ENCODE measurements at places on chromosomes 4 and X. TPM values are rescaled to one million over a fixed set of nuclear protein-coding genes. Genes with fewer than 3 reads are reported as not detected.

- DNase-seq = no peak
Observed at GRCh38 chr4:157502656-157503055, 282.1 kb downstream of the GRIA2 start.

DNA sequence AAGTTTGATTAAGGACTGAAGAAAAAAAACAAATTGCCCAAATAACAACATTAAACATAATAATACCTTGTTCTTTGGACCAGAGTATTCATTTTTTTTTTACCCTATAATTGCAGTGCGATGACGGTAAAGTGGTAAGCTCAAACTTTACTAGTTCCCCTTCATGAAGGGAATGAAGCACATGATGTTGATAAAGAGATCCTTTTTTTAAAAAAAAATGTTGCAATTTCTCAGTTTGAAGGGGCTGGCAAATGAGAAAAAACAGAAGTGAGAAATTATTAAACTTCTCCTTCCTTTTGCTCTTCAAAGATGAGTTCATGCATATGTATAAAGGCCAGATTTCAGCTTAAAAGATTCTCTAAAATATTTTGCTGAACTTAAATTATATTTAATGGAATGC is 231.7 kb downstream of the C4orf33 start:
- no peak for DNase-seq

- DNase-seq = no peak
Observed at GRCh38 chr4:86032476-86033022, 327.3 kb downstream of the MAPK10 start.

DNA sequence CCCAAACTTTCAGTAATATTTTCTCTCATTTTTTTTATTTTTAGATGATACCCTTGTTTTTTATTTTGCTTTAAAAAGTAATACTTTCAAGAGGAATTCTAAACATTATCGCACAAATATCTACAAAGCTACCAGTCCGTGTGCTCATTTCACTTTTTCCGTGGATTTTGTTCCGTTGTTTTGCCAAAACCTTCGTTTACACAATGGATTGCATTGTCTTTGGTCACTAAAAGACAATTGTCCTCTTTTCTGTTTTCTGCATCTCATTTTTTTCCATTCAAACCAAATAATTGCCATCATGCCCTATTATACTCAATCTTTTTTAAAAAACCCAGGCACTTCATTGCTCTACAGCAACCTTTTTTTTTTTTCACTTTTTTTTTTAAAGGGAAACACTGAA is 214.9 kb downstream of the CXXC4 start:
- DNase-seq = no peak

DNA sequence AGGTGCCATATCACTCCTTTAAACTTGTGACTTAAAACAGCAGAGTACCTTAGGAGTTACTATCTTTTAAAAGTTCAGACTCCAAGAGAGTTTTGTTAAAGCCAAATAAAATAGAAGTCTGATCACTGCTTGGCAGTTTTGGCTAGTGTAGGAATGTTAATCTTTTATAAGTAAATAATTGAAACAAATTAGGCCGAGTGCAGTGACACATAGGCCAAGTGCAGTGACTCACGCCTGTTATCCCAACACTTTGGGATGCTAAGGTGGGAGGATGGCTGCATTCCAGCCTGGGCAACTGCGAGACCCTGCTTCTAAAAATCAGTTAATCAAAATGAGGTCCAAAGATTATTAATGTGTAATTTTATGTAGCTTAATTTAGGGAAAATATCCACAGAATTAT is 37.2 kb downstream of the WDR44 start:
- no peak for DNase-seq

GRCh38 chrX:2503591-2504500 is 3.1 kb upstream of the DHRSX start:
- no peak for DNase-seq

DNA sequence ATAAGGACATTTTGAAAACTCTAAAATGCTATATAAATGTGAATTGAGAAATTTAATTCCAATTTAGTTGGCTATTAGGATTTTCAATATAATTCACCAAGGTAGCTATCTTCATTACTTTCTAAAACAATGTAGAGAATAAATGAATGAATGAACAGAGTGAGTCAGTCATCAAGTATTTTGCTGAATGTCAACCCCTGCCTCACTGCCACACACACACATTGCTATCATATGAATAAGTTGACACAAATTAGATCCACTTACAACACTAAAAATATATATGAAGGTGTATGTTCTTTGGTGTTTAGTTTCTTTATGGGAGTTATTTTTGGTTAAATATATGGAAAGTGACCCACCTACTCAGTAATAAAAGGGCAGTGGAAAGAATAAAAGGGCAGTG is 141.4 kb upstream of the SMIM10 start:
- DNase-seq = no peak

GRCh38 chr4:139015948-139016471 is 429 bp downstream of the NOCT start:
- DNase-seq = no peak

GRCh38 chr4:71095545-71095944 is 102.1 kb downstream of the DCK start:
- DNase-seq = no peak

DNA sequence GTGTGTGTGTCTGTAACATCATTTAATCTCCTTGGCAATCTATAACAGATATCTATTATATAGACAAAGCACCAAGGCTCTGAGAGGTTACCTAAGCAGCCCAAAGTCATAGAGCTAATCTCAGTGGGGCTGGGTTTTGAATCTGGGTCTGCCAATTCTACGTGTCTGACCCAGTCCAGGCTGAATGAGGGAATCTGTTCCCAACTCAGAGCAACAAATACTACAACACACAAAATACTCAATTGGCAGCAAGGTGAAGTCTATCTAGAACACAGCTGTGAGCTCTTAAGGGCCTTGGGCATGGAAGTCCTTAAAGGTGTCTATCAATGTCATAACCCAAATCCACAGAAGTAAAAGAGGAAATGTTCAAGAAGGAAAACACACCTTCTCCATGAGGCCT is 47.5 kb upstream of the NAP1L5 start:
- DNase-seq = no peak

GRCh38 chrX:37926700-37927099 is 79.3 kb upstream of the DYNLT3 start:
- DNase-seq = peak; percentile 56

DNA sequence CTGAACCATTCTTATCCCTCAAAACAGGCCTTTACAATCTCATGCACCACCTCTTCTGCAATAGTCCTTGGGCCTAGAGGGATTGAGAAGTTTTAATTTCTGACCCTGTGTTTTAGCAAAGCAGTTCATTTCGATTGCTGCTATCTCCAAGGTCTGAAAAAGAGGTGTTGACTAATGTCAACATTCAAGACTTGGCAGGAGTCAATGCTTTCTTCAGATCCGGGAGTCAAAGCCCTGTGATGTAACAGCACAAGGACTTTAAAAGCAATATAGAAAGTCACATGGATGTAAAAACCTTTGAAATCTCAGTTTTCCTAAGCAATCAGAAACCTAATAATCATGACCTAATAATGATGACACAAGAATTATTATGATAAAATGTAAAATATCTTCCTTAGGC is 133.8 kb downstream of the ADAM29 start:
- no peak for DNase-seq

DNA sequence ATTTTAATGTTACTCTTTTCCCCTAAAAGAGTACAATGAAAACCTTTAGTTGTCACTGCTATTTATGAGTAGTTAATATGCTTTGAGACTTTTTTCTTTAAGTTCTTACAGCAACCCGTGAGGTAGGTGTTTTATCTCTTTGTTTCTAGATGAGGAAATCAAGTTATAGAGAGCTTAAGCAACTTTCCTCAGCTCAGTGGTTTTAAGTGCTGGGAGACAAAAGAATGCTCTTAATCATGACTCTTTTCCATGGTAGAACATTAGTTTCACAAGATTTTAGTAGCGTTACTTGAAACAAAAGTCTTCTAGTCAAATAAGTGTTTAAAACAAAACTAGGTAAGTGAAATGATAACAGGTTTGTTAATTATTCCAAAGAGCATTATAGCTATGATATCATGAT is 354.7 kb upstream of the PITX2 start:
- DNase-seq = no peak

The CLCN4 gene
- total RNA-seq = 4.1 TPM

The HSD17B11 gene
- 44.7 TPM for total RNA-seq

The GAB3 gene
- 0.61 TPM for total RNA-seq

The STPG2 gene
- 0.13 TPM for total RNA-seq
